ENCODE measurements at places on chromosomes 12 and 14. TPM values are rescaled to one million over a fixed set of nuclear protein-coding genes. Genes with fewer than 3 reads are reported as not detected.

The HAL gene
- 0.48 TPM for total RNA-seq

The CLEC7A gene
- not detected for total RNA-seq

The EML5 gene
- total RNA-seq: 3.8 TPM

The ANP32D gene
- not detected for total RNA-seq

The CD27 gene
- 134 TPM for total RNA-seq

The CLEC4A gene
- 0.84 TPM for total RNA-seq

The ZC2HC1C gene
- 2.2 TPM for total RNA-seq

The C12orf50 gene
- total RNA-seq: not detected

The SMIM41 gene
- total RNA-seq: not detected

The TTC6 gene
- total RNA-seq: not detected

The CEBPE gene
- total RNA-seq: 0.19 TPM

The TRAF3 gene
- total RNA-seq: 54.4 TPM

The GDF3 gene
- total RNA-seq: not detected

The MSRB3 gene
- not detected for total RNA-seq

The PITPNM2 gene
- total RNA-seq: 9.3 TPM

The PHETA1 gene
- total RNA-seq: 2.6 TPM

The GIT2 gene
- total RNA-seq: 48.3 TPM

The TAS2R14 gene
- total RNA-seq: 0.69 TPM

The GPR84 gene
- 0.31 TPM for total RNA-seq

The PUS1 gene
- total RNA-seq: 110 TPM

The PZP gene
- total RNA-seq: not detected

The LRRIQ1 gene
- not detected for total RNA-seq

The KLRD1 gene
- 68.3 TPM for total RNA-seq

The LRRC10 gene
- total RNA-seq: not detected

The REM2 gene
- total RNA-seq: not detected

The KRT2 gene
- total RNA-seq: not detected

The IFI27L2 gene
- 62.2 TPM for total RNA-seq

The DHRS2 gene
- 3.0 TPM for total RNA-seq

The ABCD2 gene
- 3.0 TPM for total RNA-seq

The ENDOU gene
- total RNA-seq: not detected

The DTX3 gene
- total RNA-seq: 14.5 TPM

The KRT3 gene
- total RNA-seq: not detected

All from activated CD8-positive, alpha-beta memory T cell treated with anti-CD3 and anti-CD28 coated beads for 36 hours (primary cell).